Ascending aorta (tissue), 2 donors: ENCODE measurements at places on chromosomes 1 and 21.
A peak's percentile ranks its signal among the peaks of the same experiment; 100 is the strongest.

GRCh38 chr21:45211661-45212060 is 76.0 kb downstream of the POFUT2 start:
- no peak for DNase-seq
- peaks cover 29% of the 10 kb centered on the region for H3K36me3 ChIP-seq
- no peak overlapping the region for H3K4me3 ChIP-seq
- H3K27ac ChIP-seq, result no peak overlapping the region
- no peaks in the 10 kb centered on the region for H3K4me1 ChIP-seq
- H3K27me3 ChIP-seq, result no peaks in the 10 kb centered on the region

- no peaks in the 10 kb centered on the region for H3K4me1 ChIP-seq
- H3K4me3 ChIP-seq, result no peak overlapping the region
- H3K36me3 ChIP-seq, result no peaks in the 10 kb centered on the region
- no peak overlapping the region for H3K27ac ChIP-seq
These were observed 15.1 kb downstream of the OR6F1 start for GRCh38 chr1:247701338-247701737.

DNA sequence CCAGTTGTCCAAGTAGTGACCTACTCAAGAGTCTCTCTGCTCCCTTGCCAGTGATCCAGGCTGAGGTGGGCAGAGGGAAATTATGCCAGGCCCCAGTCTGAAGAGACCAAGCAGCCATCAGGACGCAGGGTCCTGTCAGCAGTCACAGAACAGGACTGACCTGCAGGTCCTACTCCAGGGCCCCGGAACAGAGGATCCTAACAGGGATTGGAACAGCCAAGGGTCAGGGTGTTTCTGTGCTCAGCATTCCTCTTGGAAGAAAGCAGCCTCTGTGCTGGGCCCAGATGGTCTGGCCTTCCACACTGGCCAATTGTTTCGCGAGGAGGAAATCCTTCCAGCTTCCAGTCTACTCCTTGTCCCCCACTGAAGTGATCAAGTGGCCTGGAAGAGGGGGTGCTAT is 41.6 kb upstream of the USP1 start:
- no peak overlapping the region for H3K27ac ChIP-seq
- H3K4me1 ChIP-seq, result no peaks in the 10 kb centered on the region
- no peaks in the 10 kb centered on the region for H3K27me3 ChIP-seq
- no peak for DNase-seq
- H3K36me3 ChIP-seq, result no peaks in the 10 kb centered on the region

- no peak overlapping the region for H3K4me3 ChIP-seq
- H3K27ac ChIP-seq, result no peak overlapping the region
- no peak for DNase-seq
- H3K27me3 ChIP-seq, result no peaks in the 10 kb centered on the region
- no peaks in the 10 kb centered on the region for H3K36me3 ChIP-seq
These were observed 187.6 kb upstream of the NRIP1 start for GRCh38 chr21:15252431-15252830.

GRCh38 chr1:7387053-7387927 is 383.8 kb upstream of the VAMP3 start:
- no peak overlapping the region for H3K4me3 ChIP-seq
- no peaks in the 10 kb centered on the region for H3K4me1 ChIP-seq
- DNase-seq, result peak; percentile 3
- H3K27me3 ChIP-seq, result no peaks in the 10 kb centered on the region
- H3K27ac ChIP-seq, result no peak overlapping the region

DNA sequence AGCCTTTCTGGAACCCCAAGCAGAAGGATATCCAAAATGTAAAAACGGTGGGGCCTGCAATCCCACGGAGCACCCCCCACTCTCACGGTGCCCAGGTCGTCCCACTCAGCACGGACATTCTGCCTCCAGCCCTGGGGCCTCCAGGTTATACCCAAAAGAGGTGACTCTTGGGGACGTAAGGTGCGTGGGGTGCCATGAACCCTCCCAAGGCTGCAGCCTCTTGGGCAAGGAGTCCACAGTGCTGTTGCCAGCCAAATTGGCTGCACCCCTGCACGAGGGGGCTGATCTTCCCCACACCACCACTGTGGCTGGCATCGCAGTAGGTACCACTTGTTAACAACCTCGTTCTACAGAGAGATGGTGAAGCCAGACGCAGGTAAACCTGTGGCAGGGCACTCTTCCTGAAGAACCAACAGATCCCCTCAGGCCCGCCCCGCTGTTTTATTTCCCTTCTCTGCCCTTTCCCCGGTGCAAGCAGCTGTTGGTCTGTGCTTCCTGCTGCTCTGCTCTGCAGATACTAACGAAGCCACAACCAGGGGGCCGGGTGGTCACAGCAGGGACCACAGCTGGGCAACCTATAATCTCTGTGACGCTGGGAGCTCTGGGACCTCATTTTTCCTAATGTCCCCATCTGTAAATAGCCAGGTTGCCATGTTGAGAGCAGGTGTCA is 8.7 kb downstream of the TFF3 start:
- DNase-seq, result peak; percentile 44
- H3K27me3 ChIP-seq, result no peaks in the 10 kb centered on the region
- H3K4me3 ChIP-seq, result no peak overlapping the region
- no peak overlapping the region for H3K27ac ChIP-seq
- no peaks in the 10 kb centered on the region for H3K4me1 ChIP-seq

GRCh38 chr1:81874940-81875339 is 74.2 kb downstream of the ADGRL2 start:
- H3K36me3 ChIP-seq, result no peaks in the 10 kb centered on the region
- H3K27me3 ChIP-seq, result no peaks in the 10 kb centered on the region
- no peak overlapping the region for H3K4me3 ChIP-seq
- no peak for DNase-seq

- H3K27ac ChIP-seq, result no peak overlapping the region
- no peak for DNase-seq
- H3K4me1 ChIP-seq, result peaks cover 12% of the 10 kb centered on the region
- no peaks in the 10 kb centered on the region for H3K27me3 ChIP-seq
- H3K4me3 ChIP-seq, result peak overlapping the region; percentile 74
These were observed 4.9 kb upstream of the SLC44A5 start for GRCh38 chr1:75615613-75616435.

DNA sequence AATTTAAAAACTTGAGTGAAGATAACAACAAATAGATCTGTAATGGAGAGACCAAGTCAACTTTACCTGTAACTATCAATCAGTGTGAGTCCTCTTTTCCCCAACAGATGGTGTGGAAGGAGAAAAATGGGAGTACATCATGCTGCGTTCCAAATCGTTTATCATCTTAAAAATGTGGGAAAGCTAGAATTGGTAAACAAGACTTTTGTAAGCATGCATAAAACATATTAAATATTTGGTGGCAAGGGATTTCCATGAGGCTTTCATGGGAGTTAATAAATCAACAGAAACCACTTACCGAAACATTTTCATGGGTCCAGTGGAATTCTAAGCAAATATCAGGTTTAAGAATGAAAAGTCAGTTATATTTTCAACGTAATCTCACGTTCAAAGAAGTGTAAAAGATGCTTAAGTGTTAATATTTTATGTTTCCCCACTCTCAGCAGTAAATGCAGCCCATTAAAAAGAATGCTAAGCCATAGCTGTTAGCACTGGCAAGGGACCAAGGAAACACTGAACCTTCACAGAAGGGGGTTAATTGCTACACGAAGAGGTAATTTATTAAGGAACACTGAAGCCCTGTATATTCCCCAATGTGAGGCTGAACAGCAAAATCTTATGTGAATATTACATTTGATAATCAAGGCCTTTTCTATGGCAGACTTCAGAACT is 117.0 kb downstream of the ZC3H11B start:
- no peak overlapping the region for H3K27ac ChIP-seq
- no peaks in the 10 kb centered on the region for H3K36me3 ChIP-seq
- H3K27me3 ChIP-seq, result no peaks in the 10 kb centered on the region
- no peak overlapping the region for H3K4me3 ChIP-seq
- no peak for DNase-seq

GRCh38 chr1:8597455-8597854 is 220.0 kb downstream of the RERE start:
- peaks cover 10% of the 10 kb centered on the region for H3K4me1 ChIP-seq
- no peaks in the 10 kb centered on the region for H3K36me3 ChIP-seq
- H3K27ac ChIP-seq, result peak overlapping the region; percentile 64
- no peak for DNase-seq
- H3K27me3 ChIP-seq, result no peaks in the 10 kb centered on the region
- no peak overlapping the region for H3K4me3 ChIP-seq

DNA sequence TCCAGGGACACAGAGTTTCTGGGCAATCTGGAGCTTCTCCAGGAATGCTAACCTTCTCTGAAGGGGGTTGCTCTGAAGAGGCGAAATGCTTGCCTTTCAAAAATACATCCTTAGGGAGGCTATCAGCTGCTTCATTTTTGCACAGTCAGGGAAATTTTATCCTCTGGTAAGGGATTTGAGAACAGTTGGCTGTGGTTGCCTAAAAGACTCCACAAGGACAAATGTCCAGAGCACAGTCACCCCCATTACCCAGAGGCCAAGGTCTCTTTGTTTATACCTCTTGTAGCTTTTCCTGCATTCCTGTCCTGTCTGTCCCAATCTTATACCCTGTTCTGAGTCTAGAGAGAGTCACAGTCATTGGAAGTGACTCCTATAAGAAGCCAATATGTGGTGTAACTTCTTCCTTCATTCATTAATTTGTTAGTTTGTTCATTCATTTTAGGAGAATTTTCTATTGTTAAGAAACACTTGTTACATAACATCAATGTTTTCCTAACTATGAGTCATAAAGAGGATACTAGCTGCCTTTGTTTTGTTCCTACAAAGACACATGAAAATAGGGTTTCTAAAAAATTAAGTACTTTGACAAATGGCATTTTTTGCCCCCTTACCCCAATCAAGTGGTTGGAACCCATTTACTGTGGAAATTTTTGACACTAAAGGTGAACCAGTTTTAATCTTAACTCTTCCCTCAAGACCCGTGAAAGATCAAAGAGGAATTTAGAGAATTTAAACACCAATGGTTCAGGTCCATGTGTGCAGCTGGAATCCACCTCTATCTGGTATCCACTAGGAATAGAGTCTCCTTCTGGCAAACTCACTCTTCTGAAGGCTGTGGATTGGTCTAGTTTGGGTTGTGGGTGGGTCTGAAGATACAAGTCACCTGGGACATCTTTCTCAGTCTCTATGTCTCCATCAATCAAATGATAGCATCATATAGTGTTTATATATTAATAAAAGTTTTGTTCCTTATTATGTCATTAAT is 47.1 kb downstream of the GPR88 start:
- H3K27me3 ChIP-seq, result no peaks in the 10 kb centered on the region
- no peaks in the 10 kb centered on the region for H3K36me3 ChIP-seq
- H3K4me1 ChIP-seq, result no peaks in the 10 kb centered on the region
- H3K27ac ChIP-seq, result no peak overlapping the region
- H3K4me3 ChIP-seq, result no peak overlapping the region

- no peak overlapping the region for H3K27ac ChIP-seq
- no peak for DNase-seq
- H3K4me3 ChIP-seq, result no peak overlapping the region
- H3K4me1 ChIP-seq, result no peaks in the 10 kb centered on the region
These were observed 66.0 kb upstream of the CLDN14 start for GRCh38 chr21:36545776-36546511.

DNA sequence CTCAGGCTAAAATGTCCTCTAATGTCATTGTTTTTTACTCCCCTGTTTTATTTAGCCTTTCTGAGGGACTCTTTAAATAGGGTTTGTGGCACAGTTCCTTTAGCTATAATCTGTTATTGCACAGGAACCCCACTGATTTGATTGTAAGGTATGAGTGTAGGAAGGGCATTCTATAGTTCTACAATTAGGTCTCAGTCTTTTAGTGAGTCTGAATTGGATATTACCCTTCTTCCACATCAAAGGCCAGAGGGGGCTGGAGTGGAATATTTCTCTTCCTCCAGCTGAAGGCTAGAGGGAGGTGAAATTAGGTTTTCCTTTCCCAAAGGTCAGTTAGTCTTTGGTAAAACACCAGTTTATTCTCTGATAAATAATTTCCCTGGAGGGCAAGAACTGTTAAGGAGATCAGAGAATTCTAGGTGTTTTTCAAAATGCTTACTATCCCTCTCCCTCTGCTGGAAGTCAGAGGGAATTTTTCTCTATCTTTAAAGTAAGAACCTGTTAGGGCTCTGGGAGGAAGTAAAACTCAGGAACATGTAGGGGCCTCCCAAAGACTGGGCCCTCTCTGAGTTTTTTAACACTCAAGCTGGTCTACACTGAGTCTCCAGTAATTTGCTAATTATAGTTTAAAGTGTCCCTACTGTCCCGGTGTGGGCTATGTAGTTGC is 176.3 kb upstream of the ZNHIT6 start:
- H3K36me3 ChIP-seq, result no peaks in the 10 kb centered on the region
- H3K27me3 ChIP-seq, result no peaks in the 10 kb centered on the region
- H3K4me3 ChIP-seq, result no peak overlapping the region

DNA sequence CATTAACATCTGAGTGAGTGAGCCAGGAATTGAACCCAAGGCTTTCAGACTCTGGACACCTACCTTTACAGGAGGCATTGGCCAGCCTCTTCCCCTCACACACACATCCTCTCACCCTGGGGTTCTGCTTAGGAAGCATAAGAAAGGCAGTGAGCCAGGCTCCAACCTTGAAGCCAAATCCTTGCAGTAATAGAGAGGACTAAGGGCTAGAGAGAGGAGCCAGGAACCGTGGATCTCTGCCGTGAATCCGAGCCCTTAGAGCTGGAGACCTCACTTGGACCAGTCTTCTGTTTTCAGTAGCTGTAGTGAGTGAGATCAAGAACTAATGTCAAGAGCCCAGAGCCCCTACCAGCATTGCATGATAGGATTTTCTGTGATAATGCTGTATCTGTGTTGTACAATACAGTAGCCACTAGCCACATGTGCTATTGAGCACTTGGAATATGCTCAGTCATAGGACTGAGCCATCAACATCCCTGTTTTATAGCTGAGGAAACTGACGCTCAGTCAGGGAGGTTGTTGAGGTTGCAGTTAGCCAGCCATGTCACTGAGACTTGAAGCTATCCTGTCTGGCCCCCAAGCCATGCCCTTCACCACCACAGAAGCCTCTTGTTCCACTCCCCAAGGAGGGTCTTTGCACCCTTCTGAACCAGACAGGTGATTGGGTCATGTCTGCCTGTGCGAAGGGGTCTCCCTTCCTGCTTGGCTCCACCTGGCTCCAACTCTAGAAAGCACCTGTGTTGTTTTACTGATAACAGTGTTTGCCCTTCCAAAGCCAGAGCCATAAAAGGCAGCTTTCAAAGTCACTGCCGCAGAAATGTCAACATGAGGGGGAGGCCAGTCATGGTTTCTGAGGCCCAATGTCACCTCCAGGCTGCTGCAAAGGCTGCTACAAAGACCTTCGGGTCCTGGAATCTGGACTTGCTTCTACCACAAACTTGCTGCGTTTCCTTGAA is 101.1 kb upstream of the JUN start:
- H3K27me3 ChIP-seq, result no peaks in the 10 kb centered on the region
- no peak overlapping the region for H3K4me3 ChIP-seq
- no peaks in the 10 kb centered on the region for H3K36me3 ChIP-seq
- H3K4me1 ChIP-seq, result peaks cover 13% of the 10 kb centered on the region
- H3K27ac ChIP-seq, result peak overlapping the region; percentile 77
